ENCODE measurements at places on chromosomes 12 and 14.

DNA sequence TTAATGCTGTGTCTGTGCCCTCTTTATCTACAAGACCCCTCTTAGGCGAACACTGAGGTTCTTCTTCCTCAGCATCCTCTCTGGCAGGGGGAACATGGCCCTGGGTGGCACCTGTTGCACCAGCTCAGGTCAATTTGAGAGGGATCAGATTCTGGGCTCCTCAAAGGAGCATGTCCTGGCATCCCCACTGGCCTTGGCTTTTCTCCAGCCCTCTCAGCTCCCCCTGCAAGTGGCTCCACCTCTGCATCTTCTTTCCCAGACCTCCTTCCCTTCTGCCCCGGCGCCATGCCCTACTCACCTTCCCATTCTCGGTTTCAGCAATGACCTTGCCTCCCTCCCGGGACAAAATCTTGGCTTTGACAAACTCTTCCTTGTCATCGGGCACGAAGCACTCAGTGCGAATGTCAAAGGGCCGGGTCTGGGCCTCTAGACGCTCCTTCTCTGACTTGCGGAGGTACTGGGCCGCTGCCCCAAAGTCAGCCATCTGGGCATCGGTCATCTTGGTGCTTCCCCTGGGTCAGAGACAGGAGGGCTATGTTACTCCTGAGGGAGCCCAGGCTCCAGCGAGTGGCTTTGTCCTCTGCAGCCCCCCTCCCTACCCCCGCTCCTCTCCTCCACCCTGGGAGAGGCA, 1.2 kb downstream of the MYH6 start:
- no peak overlapping the region for H3K27ac ChIP-seq
- no peaks in the 10 kb centered on the region for H3K4me1 ChIP-seq

DNA sequence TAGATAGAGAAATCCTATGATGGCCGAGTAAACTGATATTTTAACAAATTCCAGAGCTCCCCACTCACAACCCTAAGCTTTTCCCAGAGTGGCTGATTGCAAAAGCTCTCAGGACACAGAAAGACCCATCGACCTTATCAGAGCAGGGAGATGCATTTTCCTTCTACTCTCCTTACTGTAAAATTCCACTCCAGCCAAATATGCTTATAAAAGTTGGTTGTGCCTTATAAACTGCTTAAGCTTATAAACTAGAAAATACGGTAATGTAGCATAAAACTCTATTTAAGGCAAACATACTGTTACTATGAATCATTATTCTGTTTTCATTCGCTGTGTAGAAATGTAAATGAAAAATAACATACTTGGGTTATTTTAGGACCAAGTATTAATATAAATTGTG, 41.6 kb upstream of the TRHDE start:
- H3K4me1 ChIP-seq: no peaks in the 10 kb centered on the region
- no peaks in the 10 kb centered on the region for H3K36me3 ChIP-seq
- no peak for ATAC-seq
- H3K27me3 ChIP-seq: no peaks in the 10 kb centered on the region

DNA sequence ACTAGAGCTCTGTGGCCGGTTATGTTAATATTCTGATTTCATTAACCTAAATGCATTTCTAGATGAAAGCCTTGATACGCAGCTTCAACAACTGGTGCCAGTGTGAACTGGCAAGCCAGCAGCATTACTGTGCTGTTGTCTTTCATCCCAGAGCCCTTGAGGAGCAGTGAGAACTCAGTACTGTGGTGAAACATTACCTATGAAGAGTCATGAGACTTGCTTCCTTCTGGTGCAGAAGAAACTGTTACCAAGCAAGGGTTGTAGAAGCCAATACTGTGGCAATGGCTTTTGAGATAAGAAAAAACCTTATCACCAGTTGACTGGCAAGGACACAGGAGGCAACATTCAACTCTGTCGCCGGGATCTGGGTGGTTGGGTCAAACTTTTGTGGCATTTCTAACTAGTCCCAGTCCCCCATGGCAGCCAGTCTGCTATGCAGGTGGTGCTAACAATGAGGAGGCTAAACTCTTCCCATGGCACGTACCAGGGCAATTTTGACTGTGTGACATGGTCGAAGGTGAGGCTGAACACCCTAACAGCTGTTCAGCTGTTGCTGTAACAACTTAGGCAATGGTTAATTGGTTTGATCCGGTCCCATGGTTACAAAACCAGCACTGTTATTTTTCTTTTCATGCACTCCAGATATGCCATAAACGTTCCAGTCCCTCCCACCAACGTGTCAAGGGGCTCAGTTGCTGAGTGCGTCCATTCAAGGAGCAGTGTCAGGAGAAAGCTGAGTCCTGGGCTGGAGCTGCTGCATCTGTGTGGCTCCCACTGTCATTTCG, 12.6 kb upstream of the LGALS3 start:
- H3K4me1 ChIP-seq: no peaks in the 10 kb centered on the region
- no peaks in the 10 kb centered on the region for H3K27me3 ChIP-seq
- no peak for ATAC-seq
- no peak overlapping the region for H3K27ac ChIP-seq
- H3K36me3 ChIP-seq: no peaks in the 10 kb centered on the region
- H3K4me3 ChIP-seq: no peak overlapping the region

DNA sequence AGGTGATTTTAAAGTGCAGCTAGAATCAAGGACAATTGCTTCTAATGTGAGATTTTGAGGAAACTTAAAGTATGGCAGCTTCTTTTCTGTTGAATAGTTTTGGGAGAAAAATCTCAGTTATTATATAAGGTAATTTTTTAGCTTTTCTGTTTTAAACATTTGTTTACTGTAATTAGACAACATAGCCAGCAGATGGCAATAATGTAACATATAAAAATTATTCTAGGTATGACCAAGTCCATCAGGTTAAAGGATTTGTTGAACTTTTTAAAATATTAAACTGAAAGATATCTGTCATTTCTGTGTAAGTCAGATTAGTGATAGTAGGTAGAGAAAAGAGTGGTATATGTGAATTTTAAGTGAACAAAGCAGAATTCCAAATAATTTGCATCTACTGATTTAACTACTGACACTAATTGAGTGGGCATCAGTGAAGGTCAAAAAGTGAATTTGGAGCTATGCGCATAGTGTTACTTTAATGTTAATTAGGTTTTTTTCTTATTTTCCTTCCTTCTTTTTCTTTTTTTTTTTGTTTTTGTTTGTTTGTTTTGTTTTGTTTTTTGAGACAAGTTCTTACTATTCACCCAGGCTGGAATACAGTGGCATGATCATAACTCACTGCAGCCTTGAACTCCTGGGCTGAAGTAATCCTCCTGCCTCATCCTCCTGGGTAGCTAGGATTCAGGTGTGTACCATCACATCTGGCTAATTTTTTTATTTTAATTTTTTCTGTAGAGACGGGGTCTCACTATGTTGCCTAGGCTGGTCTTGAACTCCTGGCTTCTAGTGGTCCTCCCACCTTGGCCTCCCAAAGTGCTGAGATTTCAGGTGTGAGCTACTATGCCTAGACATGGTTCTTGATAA, 18.6 kb downstream of the PRORP start:
- no peaks in the 10 kb centered on the region for H3K4me1 ChIP-seq
- no peak overlapping the region for H3K4me3 ChIP-seq
- no peaks in the 10 kb centered on the region for H3K36me3 ChIP-seq
- ATAC-seq: no peak
- H3K27ac ChIP-seq: no peak overlapping the region

DNA sequence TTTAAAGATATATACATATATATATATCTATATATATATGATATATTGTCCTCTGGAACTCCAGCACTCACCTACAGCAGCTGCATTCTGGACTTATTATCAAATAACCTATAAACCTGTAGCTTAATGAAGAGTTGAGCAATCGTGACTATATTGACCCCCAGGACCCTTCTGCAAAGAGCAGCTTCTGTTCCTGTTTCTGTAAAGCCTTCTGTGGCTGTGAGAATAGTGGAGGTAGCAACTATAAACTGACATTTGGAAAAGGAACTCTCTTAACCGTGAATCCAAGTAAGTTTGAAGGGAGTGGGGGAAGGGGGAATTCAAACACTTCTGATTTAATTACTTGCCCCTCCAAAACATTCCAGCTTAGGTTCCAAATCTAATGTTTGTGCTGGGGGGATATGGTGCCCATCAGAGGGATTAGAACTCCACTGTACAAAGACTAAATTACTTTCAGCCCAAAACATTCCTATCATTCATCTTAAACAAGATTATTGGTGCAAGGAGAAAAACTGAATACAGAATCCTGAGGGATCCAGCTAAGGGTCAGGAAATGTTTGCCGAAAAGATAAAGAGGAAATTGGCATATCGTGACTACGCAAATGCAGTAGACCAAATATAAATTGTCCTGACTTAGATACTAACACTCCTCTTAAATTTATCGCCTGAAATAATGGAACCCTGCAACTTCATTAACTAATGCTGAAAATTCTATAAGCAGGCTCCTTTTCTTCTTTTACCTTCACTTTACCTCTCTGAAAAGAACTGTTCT, 106.1 kb downstream of the DAD1 start:
- no peaks in the 10 kb centered on the region for H3K4me1 ChIP-seq
- peaks cover 15% of the 10 kb centered on the region for H3K27me3 ChIP-seq
- H3K4me3 ChIP-seq: no peak overlapping the region
- H3K36me3 ChIP-seq: no peaks in the 10 kb centered on the region
- ATAC-seq: no peak
- H3K27ac ChIP-seq: no peak overlapping the region

GRCh38 chr12:130456375-130457199, 118.9 kb downstream of the PIWIL1 start:
- no peaks in the 10 kb centered on the region for H3K36me3 ChIP-seq
- H3K27me3 ChIP-seq: peaks cover 6% of the 10 kb centered on the region
- H3K27ac ChIP-seq: no peak overlapping the region
- H3K4me3 ChIP-seq: no peak overlapping the region
- H3K4me1 ChIP-seq: no peaks in the 10 kb centered on the region
- no peak for ATAC-seq

GRCh38 chr12:78746001-78746400, 118.6 kb upstream of the SYT1 start:
- no peaks in the 10 kb centered on the region for H3K27me3 ChIP-seq
- ATAC-seq: no peak
- no peak overlapping the region for H3K27ac ChIP-seq
- no peaks in the 10 kb centered on the region for H3K36me3 ChIP-seq
- no peaks in the 10 kb centered on the region for H3K4me1 ChIP-seq

DNA sequence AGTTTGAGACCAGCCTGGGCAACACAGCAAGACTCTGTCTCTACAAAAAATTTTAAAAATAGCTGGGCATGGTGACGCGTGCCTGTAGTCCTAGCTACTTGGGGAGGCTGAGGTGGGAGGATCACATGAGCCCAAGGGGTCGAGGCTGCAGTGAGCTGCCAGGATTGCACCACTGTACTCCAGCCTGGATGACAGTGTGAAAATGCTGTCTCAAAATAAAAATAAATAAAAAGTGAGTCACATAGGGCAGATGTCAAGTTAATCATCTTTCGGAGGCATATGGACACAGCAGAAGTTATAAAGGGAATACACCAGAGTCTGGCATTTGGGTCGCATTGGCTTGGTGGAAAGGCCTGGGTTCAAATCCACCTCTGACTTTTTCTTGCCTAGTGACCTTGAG, 92.7 kb downstream of the PHETA1 start:
- H3K4me1 ChIP-seq: no peaks in the 10 kb centered on the region
- no peak overlapping the region for H3K4me3 ChIP-seq
- H3K27ac ChIP-seq: no peak overlapping the region
- ATAC-seq: no peak

- no peak for ATAC-seq
- peaks cover 99% of the 10 kb centered on the region for H3K27me3 ChIP-seq
- no peak overlapping the region for H3K4me3 ChIP-seq
- peaks cover 13% of the 10 kb centered on the region for H3K4me1 ChIP-seq
- no peaks in the 10 kb centered on the region for H3K36me3 ChIP-seq
- no peak overlapping the region for H3K27ac ChIP-seq
Observed at GRCh38 chr14:36511981-36512584, 7.9 kb downstream of the NKX2-1 start.

- peak overlapping the region; percentile 82 for H3K27ac ChIP-seq
- H3K4me3 ChIP-seq: peak overlapping the region; percentile 68
- peak; percentile 41 for ATAC-seq
- H3K36me3 ChIP-seq: no peaks in the 10 kb centered on the region
Observed at GRCh38 chr14:81169711-81170103, 51.1 kb downstream of the GTF2A1 start.

- no peaks in the 10 kb centered on the region for H3K4me1 ChIP-seq
- peak overlapping the region; percentile 91 for H3K4me3 ChIP-seq
- H3K27ac ChIP-seq: peak overlapping the region; percentile 94
- H3K27me3 ChIP-seq: no peaks in the 10 kb centered on the region
- no peak for ATAC-seq
Observed at GRCh38 chr12:103840462-103840875, 565 bp downstream of the NT5DC3 start.

GRCh38 chr12:33596061-33596460, 156.4 kb upstream of the SYT10 start:
- ATAC-seq: no peak
- no peak overlapping the region for H3K27ac ChIP-seq
- H3K4me1 ChIP-seq: no peaks in the 10 kb centered on the region
- H3K27me3 ChIP-seq: no peaks in the 10 kb centered on the region
- H3K36me3 ChIP-seq: no peaks in the 10 kb centered on the region

DNA sequence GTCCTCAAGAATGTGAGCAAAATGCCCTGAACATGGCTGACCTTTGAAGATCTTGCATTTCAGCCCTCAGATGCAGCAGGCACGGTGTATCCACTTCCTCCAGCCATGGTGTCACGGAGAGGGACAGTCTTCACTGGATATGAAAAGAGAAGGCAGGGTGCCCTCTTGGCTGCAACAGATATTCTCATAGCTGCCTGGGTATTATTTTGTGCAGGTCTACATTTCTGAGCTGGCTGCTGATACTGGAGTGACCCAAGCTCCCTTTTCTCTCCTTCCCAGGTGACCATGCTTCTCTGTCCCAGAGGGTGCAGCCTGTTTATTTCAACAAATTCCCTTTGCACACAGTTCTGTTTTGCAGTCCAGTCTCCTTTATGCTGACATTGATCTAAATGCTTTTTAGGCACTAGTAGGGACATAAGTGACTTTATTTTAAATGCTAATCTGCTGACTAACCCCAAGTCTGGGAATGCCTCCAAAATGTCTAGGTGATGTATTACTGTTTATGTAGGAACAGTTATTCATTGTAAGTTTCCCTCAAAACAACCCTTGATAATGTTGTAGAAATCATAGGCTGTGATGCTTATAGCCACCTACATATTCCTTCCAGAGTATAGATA, 17.4 kb upstream of the PYGL start:
- H3K27ac ChIP-seq: no peak overlapping the region
- no peaks in the 10 kb centered on the region for H3K36me3 ChIP-seq
- ATAC-seq: peak; percentile 72
- no peak overlapping the region for H3K4me3 ChIP-seq
- no peaks in the 10 kb centered on the region for H3K27me3 ChIP-seq

Data from gastroesophageal sphincter (tissue), 4 donors.